EH (cell line): ENCODE measurements at places on chromosomes 2 and 18.

DNA sequence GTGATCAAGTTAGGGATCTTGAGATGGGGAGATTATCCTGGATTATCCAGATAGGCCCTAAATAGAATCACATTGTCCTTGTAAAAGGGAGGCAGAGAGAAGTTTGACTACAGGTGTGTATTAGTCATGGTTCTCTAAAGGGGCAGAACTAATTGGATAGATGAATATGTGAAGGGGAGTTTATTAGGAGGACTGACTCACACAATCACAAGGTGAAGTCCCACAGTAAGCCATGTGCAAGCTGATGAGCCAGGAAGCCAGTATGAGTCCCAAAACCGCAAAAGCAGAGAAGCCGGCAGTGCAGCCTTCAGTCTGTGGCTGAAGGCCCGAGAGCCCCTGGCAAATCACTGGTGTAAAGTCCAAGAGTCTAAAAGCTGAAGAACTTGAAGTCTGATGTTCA, 275.8 kb downstream of the KCNS3 start:
- DNase-seq = no peak

DNA sequence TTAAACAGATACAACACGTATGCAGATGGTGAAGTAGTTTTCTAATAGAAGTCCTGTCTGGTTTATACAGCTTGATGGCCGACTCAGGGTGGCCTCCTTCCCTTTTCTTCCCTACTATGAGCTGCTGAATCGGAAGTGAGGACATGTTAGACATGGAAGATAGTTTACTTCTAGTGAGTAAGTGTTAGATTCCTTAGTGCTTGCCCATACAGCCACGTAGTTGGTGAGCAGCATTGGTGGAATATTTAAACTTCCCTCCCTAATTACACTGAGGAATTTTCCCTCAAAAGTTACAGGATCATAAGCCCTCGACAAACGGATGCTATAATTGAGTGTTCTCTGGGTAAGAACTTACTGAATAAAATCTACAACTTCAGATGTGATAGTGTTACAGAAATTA, 52.1 kb downstream of the RHBDD1 start:
- DNase-seq = peak; percentile 92

DNA sequence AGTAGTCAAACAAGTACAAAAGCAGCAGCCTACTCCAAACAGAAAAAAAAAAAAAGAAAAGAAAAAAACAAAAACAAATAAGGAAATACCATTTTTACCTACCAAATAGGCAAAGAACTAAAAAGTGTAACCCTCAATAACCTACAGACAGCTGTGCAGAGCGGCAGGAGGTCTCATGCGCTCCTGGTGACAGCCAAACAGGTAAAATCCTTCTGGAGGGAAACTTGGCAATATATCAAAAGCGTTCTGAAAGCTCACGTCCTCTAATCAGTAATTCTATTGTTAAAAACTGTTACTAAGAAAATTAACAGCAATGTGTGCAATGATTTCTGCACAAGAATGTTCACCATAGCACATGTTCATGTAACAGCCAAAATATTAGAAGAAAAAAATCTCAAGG, 105.6 kb downstream of the AFF3 start:
- DNase-seq = no peak

DNA sequence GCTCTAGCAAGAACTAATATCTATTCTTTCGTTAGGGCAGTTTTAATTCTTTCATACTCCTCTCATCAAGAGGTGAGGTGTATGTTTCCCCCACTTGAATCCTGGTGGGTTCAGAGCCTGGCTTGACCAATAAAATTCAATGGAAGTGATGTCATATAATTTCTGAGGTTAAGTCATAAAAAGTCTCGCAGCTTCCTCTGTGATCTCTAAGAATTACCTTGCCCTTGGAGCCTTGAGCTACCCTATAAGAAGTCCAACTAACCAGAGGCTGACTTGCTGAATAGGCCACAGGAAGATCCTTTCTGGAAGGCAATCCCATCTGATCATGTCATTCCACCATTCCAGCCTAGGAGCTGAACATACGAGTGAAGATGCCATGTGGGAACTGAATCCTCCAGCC, 26.1 kb upstream of the INO80D start:
- peak; percentile 34 for DNase-seq

DNA sequence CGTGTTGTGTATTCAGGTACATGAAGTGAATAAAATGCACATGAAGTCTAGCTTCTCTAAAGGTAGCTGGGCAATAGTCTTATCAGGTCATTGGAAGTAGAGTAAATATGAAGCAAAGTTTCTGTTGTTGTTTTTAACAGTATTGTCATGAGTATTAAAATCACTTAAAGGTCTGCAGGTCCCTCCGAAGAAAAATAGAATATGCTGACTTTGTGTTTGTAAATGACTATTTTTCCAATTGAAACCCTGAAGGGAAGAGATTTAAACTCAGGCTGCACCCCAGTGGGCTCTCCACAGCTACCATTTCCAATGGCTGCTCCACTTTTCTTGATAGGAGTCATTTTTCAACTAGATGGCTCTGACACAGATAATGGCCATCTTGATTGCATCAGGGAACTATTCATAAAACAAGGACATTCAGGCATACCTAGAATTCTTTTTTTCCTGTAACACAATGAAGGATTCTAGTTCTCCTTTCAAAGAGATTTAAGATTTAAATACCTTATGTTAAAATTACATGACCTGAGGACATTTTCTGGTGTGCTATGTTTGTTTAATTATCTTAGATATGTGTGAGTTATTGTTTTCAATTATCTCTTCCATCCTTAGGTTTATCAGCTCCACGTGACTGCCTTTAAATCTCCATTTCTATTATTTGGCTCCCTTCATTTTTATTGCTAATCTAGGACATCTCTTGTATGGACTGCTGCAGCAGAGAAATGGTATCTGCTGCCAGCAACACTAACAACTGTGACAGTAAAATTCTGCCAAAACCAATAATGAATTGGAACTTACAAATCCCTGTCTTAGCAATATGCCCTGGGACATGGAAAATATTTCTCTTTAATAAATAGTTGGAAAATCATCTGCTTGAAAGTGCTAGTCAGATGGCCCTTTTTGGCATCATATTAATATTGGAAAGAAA, 149.2 kb upstream of the NOSTRIN start:
- peak; percentile 20 for DNase-seq

DNA sequence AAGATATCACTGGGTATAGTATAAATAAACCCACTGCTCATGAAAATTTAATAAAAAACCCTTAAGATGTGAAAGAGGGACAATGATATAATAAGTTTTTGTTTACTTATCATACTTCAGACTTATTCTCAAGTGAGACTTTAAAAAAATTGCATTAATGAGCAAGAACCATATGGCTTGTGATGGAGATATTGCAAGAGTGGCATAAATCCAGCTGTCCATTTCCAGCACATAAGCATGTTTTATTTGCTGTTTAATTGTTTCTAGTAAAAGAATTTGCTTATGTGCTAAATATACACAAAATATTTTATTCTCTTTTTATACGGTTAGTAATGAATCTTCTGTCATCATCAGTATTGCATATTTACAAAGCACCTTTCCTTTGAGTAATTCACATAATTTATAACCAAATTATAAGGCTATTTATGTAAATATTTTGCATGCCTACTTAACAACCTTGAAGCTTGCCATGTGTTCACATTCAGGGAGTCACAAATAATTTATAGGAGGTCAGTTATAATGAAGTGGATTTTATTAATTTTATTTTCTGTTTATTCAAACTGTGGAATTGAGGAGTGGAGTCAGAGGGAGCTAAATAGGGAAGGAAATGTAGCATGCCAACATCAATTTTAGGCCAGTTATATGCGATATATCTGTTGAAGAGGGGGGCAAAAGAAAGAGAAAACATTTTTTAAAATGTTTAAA, 318.5 kb upstream of the CWC22 start:
- no peak for DNase-seq

DNA sequence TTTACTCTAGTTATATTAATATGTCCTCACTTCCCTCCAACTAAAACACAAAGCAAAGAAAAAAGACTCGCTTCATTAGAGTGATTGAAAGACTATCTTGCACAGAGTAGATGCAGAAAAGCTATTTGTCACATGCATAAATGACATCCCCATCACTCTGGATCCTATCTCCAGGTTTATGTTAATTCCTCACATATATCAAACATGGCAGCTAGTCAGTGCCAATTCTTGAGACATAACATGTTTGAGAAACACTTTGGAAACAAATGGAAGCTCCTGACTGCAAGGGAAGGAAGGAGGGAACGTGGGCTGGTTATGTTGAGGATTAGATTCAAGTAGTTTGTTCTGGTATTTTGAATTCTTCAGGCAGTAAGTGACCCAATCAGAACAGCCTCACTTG, 89.8 kb upstream of the BCL2L11 start:
- DNase-seq = no peak

GRCh38 chr2:229818230-229818629, 103.6 kb downstream of the TRIP12 start:
- no peak for DNase-seq

GRCh38 chr2:100073110-100073509, 69.3 kb downstream of the AFF3 start:
- peak; percentile 32 for DNase-seq

DNA sequence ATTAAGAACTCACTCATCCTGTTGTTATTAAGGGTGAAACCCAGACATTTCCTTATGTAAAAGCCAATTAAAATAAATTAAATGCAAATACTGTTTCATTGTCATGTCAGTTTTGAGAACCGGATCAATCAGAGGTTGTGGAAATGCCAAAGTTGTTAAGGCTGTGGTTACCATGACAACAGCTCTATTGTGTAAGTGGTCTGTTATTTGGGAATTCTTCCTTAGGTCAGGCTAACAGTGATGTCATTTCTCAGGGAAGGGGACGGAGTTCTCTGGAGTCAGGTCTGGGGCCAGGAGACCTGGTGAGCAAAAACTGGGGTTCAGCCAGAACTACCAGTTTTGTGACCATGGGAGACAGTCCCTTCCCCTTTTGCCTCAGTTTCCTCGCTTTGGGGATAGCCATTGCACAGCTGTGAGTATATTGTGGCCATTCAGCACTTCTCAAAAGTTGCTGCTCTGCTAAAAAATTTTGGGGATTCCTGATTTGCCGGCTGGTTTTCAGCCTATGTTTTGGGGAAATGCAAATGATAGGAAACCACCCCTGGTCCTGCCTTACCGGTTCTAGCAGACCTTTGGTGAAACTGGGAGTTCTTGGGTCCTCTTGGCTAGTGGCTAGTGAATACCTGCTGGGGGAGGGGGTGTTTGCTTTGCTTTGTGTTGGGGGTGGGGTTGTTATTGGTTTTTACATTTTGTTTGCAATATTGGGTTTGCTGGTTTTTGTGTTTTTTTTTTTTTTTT, 21.6 kb downstream of the HPCAL1 start:
- peak; percentile 42 for DNase-seq

DNA sequence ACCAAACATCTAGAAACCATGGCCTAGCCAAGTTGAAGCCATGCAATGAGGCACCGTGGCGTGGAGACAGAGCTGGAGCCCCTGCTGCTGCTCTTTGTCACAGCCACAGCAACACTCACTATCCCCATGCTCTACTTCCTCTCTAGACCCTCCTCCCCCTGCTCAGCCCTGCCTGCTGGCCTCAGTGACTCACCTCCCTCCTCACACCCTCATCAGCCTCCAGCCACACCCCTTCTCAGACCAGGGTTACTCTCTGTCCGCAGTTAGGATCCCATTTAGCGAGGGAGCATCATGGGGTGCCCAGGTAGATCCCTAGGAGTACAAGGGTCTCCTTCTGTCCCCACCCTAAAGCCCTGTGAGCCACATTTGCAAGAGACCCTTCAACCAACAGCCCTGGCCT, 25.4 kb upstream of the SOX11 start:
- DNase-seq = no peak

- peak; percentile 91 for DNase-seq
These were observed 249.0 kb upstream of the OSR1 start for GRCh38 chr2:19607400-19607799.

GRCh38 chr2:157181234-157181633, 76.3 kb upstream of the GALNT5 start:
- DNase-seq = no peak
